ENCODE measurements at places on chromosomes 4 and X. TPM values are rescaled to one million over a fixed set of nuclear protein-coding genes. Genes with fewer than 3 reads are reported as not detected.

DNA sequence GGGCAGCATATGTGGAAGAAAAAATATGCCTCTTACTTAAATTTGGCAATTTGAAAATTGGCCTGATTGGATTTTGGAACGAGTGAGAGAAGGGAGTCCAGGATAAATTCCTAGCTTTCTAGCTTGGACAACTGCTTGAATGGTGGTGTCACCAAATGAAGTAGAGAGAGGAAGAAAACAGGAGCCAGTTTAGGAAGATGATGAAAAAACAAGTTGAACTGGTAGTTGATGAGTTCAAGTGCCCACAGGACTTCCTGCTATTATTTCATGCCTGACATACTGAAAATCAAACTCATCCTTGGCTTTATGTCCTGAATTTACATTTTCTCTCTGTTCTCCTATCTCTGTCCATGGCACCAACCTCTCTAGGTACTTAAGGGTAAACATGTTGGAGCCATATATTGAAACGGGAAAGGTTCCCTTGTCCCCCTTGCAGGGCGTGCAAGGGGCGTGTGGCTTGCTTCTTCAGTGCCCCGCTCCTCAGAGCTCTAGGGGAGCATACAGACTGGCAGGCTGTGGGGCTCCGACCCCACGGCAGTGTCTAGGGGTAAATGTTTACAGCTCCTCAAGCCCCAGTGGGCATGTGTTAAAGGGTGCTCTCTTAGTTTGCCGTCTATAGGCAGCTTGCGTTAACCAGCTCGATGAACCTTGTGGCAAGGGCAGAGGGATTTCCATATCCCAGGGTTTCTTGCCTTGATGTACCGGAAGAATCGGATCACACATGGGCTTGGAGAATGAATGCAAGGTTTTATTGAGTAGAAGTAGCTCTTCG, 250.7 kb upstream of the PGRMC2 start:
- no peak overlapping the region for H3K4me3 ChIP-seq
- no peaks in the 10 kb centered on the region for H3K4me1 ChIP-seq
- no peak overlapping the region for H3K27ac ChIP-seq
- peak; percentile 16 for ATAC-seq

- no peaks in the 10 kb centered on the region for H3K36me3 ChIP-seq
- no peak overlapping the region for H3K27ac ChIP-seq
- no peaks in the 10 kb centered on the region for H3K27me3 ChIP-seq
- H3K4me1 ChIP-seq: no peaks in the 10 kb centered on the region
Measured at GRCh38 chrX:124530803-124531202, 184.4 kb downstream of the SH2D1A start.

PNPLA4 gene
- 10.0 TPM for total RNA-seq

SRPX2 gene
- 24.7 TPM for total RNA-seq

DNA sequence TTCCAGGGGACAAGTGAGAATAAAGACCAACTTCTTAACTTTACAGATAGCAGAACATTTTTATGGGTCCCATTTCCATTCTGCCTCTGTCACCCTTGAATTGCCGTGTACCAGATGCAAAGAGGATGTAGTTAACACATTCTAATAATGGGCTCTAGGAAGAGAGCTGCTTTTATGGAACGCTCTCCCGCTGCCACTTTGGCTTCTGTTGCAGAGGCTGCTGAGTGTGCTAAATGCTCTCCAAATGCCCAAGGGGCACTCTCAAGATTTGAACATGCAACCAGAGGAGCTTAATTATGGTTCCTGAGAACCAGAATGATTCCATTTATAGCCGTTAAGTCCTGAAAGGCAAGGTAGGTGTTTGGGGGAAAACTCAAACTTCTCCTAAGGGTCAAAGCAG, 28.1 kb upstream of the GPC3 start:
- no peaks in the 10 kb centered on the region for H3K4me1 ChIP-seq
- H3K36me3 ChIP-seq: no peaks in the 10 kb centered on the region
- H3K27me3 ChIP-seq: no peaks in the 10 kb centered on the region
- no peak for ATAC-seq

GRCh38 chrX:132144061-132144460, 16.2 kb upstream of the FRMD7 start:
- H3K4me3 ChIP-seq: no peak overlapping the region
- H3K36me3 ChIP-seq: no peaks in the 10 kb centered on the region
- no peaks in the 10 kb centered on the region for H3K4me1 ChIP-seq
- no peak for ATAC-seq
- no peak overlapping the region for H3K27ac ChIP-seq
- no peaks in the 10 kb centered on the region for H3K27me3 ChIP-seq

DNA sequence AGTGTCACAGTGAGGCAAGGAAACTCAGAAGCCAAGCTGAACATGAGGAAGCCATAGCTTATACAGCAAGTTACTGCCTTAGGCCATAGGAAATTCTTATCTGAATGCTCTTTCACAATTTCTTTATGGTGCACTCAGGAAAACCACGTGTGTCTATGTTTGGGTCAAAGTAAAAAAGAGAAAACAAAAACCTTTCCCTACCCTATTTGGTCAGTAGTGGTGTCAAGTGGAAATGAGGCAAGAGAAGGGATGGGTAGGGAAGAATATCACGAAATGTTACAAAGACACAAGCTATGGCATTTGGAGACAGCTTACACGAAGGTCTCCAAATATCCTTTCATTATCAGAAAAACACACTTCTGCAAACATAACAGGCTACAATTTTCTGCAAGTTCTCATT, 83.4 kb upstream of the INPP4B start:
- H3K27me3 ChIP-seq: no peaks in the 10 kb centered on the region
- no peaks in the 10 kb centered on the region for H3K36me3 ChIP-seq
- no peak for ATAC-seq

- H3K36me3 ChIP-seq: no peaks in the 10 kb centered on the region
- no peak overlapping the region for H3K27ac ChIP-seq
- ATAC-seq: no peak
- H3K4me1 ChIP-seq: no peaks in the 10 kb centered on the region
Measured at GRCh38 chr4:60463857-60464502, 736.1 kb upstream of the ADGRL3 start.

HCFC1 gene
- 32.9 TPM for total RNA-seq

DNA sequence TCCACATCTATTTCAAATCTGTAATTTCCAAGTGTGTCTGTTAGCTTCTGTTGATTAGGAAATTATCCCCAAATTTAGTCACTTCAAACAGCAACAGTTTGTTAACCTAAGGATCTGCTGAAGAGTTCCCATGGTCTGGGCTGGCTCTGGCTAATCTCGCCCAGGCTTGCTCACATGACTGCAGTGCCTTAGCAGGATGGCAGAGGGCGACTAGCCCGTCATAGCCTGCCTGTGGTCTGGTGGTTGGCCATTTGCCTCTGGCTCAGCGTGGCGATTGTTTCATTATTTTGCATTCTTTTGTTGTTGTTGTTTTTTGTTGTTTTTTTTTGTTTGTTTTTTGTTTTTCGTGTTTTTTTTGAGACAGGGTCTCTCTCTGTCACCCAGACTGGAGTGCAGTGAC, 264.0 kb downstream of the TRIML1 start:
- H3K27me3 ChIP-seq: no peaks in the 10 kb centered on the region
- ATAC-seq: no peak
- no peaks in the 10 kb centered on the region for H3K36me3 ChIP-seq
- H3K27ac ChIP-seq: no peak overlapping the region
- no peaks in the 10 kb centered on the region for H3K4me1 ChIP-seq

- no peaks in the 10 kb centered on the region for H3K27me3 ChIP-seq
- H3K36me3 ChIP-seq: no peaks in the 10 kb centered on the region
- ATAC-seq: no peak
- H3K27ac ChIP-seq: no peak overlapping the region
- no peak overlapping the region for H3K4me3 ChIP-seq
Measured at GRCh38 chr4:34486461-34487363, 1757.6 kb downstream of the ARAP2 start.

DIPK2B gene
- total RNA-seq: 13.4 TPM

PSAPL1 gene
- total RNA-seq: 0.15 TPM

FAM3A gene
- total RNA-seq: 41.7 TPM

PCDH10 gene
- total RNA-seq: 0.27 TPM

Data from gastroesophageal sphincter (tissue), 4 donors.